Activated naive CD8-positive, alpha-beta T cell treated with anti-CD3 and anti-CD28 coated beads for 36 hours (primary cell): ENCODE measurements at places on chromosomes 6 and 20. TPM values are rescaled to one million over a fixed set of nuclear protein-coding genes. Genes with fewer than 3 reads are reported as not detected.

GNAS-AS1 gene
- total RNA-seq, result 1.3 TPM

SLC26A8 gene
- not detected for total RNA-seq

MUCL3 gene
- not detected for total RNA-seq

LAMA5 gene
- total RNA-seq, result 0.91 TPM

ZNF165 gene
- total RNA-seq, result 4.3 TPM

DNA sequence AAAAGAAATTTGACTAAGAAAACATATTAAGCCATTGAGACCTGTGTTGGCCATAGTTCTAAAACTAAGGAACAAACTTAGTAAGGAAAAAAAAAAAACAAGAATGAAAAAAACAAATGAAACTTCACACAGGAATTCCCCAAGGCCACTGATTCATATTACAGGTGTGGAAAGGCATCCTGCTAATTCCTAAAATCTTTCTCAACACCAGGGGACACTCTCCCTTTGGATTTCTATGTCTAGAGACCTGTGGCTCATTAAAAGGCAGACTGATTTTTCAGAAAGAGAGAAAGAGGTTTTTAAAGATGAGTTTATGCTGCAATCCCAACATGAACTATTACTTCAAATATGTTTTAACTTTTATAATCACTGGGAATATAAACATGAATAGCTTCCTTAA lies at the start of gene OR12D1:
Gene OR12D1, plus strand, starts transcription at position 341 of the 400 bp plus-strand sequence.
- no peak for DNase-seq

DNA sequence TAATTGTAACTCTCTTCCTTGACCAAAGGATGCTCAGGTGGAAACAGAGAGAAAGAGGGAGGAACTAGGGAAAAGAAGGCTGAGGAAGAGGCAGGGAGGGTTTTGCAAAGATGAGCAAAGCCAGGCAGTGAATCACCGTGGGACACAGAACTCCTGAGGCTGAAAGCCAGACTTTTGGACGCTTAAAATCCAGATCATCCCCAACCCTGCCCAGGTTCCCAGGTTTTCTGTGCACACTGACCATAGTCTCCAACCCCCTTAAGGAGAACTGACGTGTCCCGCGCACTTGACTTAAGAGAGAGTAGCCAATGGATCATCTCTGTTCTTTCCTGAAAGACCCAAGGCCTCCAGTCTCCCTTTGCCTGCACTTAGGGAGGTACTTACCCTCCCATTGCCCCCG lies 75.3 kb downstream of the LRFN2 start:
- no peak for DNase-seq

DNA sequence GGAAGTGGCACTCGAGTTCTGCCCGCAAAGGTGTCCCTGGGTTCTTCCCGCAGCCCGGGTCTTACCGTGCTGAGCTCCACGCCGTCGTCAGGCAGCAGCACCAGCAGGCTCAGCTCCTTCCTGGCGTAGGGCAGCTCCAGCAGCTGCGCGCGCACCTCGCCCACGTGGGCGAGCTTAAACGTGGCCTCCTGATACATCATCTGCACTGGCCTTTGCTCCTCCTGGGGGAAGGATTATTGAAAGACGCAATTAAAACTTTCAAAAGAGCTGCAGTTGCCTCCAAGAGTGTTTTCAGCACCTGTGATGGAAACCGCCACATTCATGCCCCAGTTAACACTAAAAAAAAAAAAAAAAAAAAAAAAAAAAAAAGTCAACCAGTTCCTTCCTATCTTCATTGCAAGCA lies 11.3 kb downstream of the SERPINB9 start:
- DNase-seq, result peak; percentile 59

GRCh38 chr6:122649701-122650100 lies 39.5 kb downstream of the PKIB start:
- DNase-seq, result no peak

DNA sequence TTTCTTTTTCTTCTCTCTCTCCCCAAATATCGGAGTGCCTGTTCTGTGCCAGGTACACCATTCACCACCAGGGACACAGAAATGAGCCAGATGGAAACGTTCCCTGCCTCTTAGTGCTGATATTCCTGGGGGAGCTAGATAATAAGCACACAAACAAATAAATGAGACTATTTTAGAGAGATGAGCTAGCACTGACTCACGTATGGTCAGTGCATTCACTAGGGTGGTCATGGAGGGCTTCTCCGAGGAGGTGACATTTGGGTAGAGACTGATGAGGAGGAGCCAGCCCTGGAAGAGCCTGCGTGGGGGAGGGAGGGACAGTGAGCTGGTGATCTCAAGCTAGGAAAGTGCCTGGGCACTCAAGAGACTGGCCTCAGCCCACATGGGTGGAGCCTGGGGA lies 252.3 kb upstream of the KCNG1 start:
- DNase-seq, result no peak

DNA sequence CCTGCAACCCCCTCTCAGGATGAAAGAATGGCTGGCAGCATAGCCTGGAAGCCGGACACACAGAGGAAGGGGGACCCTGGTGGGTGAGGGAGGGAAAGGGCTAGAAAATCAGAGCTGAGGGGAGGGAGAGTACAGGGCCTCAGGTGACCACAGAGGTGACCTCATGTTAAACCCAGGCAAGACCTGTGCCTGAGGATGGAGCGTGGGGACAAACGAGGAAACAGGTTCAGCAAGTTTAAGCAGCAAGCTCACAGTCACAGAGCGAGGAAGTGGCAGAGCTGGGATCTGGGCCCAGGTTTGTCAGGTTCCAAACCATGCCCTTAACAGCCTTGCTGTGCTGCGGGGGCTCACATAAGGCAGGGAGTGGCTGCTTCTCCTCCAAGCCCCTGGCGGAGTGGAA lies 4.0 kb upstream of the BPI start:
- DNase-seq, result no peak

DNA sequence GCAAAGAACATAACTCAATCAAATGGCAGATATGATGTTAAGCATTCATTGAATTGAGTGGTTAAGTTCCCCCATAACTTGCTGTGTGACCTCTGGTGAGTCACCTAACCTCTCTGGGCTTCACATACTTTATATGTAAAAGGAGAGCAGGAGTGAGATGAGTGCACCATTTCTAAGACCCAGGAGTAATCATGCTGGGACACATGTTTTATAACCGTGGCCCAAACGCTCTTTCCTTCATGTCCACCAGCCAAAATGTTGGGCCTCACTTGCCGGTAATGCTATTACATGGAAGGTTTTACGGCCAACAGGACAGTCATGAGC lies 40.3 kb upstream of the CCDC167 start:
- no peak for DNase-seq

- no peak for DNase-seq
These were observed 26.0 kb upstream of the KIF16B start for GRCh38 chr20:16599257-16599656.

GRCh38 chr6:92828788-92829187 lies 590.6 kb downstream of the EPHA7 start:
- no peak for DNase-seq

GRCh38 chr6:52293067-52293466 lies 8.5 kb upstream of the MCM3 start:
- DNase-seq, result no peak

DNA sequence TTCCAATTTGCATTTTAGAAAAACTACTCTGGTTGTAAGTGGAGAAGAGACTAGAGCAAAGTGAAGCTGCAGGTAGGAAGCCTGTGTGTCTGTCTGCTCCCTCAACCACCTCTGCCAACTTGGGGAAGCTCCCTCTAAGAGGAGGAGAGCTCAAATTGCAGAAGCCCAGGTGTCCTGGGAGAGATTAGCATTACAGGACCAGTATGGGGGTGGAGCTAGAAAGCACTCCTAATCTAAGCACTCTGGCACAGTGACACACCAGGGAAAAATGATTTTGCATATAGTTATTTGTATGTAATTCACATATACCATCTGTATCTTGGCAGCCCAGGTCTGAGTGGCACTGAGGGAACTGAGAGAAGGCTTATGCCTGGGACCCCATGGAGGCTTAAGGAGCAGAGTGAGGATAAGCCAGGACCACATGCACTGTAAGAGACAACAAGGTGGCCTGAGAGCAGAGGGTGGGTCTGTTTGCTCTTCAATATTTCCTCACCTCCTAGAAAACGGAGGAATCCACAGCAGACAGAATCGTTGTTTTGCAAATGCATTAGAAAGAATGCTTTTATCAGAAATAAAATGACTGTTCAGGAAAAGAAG lies 13.6 kb downstream of the GSTA2 start:
- no peak for DNase-seq

DNA sequence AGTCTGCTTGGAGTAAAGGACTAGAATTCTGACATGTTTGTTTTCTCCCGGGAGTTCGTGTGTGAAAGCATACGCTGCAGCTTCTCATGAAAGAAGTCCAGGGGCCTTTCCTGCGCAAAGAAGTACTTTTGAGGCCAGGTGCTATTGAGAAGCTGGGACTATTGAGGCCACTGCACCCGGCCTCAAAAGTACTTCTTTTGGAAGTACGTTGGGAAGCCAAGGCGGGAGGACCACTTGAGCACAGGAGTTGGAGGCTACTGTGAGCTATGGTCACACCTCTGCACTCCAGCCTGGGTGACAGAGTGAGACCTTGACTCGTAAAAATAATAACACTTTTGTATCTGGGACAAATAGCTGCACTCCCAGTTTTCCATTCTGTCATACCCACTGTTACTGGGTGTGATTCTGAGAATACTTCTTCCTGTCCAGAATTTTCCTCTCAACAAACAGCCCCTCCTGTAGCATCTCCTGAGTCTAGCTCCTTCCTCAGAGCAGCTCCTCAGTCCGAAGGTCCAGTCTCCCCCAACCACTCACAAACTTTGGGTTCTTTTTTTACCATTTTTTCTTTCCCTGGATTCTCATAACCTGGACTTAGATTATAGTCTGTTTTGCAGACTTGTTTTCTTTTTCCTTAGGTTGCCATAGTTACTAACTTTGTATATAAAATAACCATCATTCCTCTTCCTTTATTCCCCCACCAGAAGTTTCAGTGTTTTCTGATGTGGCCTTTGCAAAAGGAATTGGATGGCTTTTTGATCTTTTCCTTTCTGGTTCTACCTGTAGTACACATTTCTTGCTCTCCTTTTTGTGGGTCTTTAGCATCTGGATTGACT lies 12.7 kb downstream of the STK35 start:
- no peak for DNase-seq

DNA sequence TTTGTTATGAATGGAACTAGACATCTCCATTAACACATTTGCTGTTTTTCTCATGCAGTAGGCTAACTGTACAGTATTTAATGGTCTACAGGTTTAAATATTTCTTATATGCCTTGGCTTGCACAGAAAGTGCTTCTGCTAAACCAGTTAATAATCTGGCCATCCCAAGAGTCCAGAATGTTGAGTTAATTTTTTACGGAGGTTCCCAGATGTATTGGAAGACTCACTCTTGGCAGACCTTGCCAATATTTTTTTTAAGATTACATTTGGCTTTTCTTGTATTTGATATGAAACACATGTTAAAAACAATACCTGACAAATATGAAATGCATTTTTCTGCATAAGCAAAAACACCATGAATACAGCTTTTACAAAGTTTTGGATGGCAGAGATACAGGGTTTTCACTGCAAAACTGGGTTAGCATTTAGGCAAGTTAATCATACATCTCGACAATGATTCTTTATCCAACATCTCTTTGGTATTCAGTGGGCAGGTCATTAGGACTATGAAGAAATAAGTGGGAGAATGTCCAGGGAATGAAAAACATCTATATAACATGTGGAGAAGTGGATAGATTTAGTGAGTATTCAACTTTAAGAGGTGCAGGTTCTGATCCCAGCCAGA lies 94.0 kb downstream of the SGK1 start:
- DNase-seq, result no peak

- no peak for DNase-seq
These were observed 12.8 kb upstream of the DSTN start for GRCh38 chr20:17556837-17557674.

DNA sequence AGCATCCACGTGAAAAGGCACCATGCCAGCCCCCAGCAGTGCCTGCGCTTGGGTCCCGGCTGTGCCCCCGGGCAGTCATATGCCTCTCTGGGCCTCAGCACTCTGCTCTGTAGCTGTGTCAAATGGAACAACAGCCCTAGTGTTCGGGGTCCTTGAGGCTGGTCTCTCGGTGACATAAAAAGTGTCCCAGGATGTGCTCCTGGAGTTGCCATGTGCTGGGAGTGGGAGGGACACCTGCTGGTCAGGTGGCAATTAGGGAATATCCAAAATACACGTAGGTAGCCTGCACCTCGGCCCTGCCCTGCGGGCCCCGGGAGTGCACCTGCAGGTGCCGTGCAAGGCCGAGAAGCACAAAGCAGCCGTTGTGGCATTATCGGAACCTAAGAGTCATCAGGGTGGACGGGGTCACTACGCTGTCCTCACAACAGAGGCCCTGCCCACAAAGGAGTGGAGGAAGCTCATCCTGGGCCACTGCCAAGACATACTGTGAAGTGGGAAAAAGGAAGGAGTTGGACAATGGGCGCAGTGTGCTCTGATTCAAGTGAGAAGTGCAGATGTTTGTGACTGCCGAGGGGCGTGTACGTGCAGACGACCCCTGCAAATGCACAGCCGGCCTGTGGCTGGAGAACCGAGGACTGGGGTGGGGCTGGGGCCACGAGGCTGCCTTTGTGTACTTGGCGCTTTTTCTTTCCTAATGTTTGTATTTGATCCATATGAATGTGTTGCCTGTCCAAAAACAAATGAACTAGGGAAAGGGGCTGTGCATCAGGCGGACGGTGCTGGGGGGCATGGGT lies 24.6 kb downstream of the SLCO4A1 start:
- no peak for DNase-seq

DNA sequence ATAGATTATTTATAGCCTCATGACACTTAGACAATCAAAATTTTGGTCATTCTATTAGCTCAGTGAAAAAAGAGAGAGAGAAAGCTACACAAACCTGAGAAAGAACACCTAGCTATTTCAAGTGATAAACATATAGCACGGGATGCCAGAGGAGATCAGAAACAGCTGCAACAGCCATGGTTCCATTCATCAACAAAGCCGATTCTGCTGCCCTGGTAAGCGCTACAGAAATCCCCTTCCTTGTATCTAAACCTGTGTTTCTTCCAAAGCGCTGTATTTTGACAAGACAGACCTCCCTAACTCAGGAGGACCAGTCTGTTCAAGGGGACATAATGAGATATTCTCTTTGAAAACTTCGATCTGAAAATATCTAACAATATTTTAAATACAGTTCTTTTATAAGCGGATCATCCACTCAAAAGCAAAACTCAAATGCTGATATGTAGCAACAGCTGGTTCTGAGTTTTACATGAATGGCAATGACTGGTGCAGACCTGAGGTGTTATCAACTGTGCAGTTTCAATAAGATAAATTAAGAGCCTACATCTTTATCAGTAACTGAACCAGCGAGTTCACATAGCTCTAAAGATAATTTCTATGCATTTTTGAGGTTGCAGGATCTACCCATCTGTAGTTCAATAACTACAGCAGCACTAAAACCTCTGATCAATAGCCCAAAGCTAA lies 447.8 kb downstream of the FRK start:
- no peak for DNase-seq

DNA sequence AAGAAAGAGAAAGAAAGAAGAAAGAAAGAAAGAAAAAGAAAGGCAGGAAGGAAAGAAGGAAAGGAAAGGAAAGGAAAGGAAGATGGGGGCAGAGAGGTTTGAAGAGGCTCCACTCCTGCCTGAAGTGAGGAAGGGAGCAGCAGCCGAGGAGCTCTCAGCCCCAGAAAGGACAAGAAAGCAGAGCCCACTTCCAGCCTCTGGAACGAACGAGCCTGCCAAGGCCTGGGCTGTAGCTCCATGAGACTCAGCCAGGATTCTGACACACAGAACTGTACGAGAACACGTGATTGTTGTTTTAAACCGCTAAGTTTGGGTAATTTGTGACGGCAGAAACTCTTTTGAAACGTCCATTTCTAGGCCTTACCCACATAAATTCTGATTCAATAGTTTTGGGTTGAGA lies 69.5 kb downstream of the TTLL2 start:
- no peak for DNase-seq
